ENCODE measurements at places on chromosomes 11 and 22.

DNA sequence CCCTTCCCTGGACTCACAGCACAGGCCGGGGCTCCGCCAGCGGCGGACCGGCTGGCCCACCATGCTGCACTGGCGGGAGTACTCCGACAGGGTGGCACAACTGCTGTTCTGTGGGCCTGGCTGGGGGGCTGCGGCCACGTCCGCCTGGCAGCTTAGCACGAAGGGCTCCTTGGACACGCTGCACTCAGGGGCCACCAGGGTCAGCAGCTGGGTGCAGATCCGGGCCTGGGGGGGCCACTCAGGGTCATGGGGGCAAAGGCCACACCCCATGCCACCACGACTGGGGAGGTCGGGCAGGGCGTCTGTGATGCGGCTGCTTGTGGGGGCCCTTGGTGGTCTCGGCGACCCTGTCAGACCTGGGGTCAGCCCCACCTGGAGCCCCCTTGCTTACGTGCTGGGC is 6.0 kb downstream of the MUC6 start:
- no peak for DNase-seq

DNA sequence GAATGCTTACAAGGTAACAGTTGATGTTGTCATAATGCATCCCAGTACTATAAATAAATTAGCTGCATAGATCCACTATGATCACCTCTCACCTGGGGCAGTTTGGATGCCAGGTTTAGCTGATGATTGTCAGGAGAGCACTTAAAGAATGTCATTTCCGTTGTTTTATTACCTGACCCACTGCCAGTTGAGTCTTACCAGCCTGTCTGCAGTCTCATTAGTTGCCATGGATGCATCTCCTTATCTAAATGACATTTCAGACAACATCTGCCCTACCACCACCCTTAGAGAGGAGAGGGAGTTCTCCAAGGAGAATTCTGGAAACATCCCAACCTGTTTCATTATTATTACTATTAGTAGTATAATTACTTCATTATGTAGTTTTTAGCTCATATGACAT is 339.1 kb upstream of the API5 start:
- DNase-seq: no peak

GRCh38 chr11:117230286-117230961 is 1.4 kb downstream of the PCSK7 start:
- no peak for DNase-seq

GRCh38 chr11:10376061-10376460 is 71.2 kb downstream of the ADM start:
- no peak for DNase-seq

DNA sequence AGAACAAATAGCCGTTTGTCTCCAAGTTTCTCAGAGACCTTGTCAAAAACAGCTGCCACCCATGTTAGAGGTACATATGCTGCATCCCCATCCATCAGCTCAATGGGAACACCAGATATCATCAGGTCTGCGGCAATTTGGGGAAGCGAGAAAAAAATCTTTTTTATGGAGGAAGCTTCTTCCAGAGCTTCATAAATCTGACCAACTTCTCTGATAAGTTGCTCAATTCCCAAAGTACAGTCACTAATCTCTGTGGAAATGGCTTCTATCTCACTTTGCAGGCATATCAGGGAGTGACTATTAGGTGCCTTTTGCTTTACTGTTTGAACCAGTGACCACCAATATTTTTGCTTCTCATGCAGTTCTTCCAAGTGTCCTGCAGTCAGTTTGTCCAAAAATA is 34.3 kb upstream of the MRPL17 start:
- no peak for DNase-seq

- no peak for DNase-seq
These were observed 33.1 kb upstream of the SEPTIN5 start for GRCh38 chr22:19680911-19681862.
